ENCODE measurements at places on chromosomes 16 and 17.

DNA sequence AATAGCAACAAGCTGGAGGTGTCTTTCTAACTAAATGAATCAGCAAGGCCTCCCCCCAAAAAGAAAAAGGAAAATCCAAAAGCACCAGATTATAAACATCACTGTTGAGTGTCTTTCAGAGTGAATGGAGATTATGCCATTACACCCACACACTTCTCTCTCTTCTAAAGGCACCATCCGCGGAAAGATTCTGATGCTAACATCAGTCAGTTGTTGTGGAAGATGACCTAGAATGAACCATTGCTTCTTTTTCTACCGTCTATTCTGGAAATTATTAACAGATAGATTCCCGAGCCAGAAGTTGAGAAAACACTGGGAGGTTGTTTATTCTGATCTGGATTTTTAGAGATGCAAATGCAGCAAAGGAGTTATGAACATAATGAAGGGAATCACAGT is 60.9 kb upstream of the FAM20A start:
- no peak for DNase-seq

DNA sequence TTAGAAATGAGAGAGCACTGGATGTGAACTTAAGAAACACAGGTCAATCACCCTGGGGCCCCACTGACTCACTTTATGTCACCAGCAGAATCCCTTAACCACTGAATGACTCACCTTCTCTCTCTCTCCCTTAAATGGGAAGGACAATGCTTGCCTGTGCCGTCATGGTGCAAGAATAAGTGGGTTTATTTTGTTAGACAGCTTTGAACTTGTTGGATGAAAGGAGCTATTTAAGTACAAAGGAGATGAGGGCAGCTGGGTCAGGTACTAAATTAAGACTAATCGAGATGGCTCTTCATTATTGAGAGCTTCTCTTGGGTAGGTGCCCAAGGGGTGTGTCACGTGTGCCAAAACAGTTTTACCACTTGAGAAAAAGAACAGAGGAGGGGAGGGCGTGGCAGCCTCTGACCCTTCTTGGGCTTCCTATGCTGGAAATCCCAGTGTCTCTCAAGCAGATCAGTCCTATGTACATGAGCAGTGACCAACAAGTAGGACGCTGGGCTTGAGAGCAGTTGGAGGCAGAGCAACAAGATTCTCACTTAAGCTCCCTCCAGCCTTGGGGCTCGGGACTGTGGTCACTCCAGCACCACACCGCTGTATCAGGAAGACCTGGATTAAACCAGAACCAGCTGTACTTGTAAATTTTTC is 6.7 kb upstream of the KRT31 start:
- peak; percentile 66 for DNase-seq

DNA sequence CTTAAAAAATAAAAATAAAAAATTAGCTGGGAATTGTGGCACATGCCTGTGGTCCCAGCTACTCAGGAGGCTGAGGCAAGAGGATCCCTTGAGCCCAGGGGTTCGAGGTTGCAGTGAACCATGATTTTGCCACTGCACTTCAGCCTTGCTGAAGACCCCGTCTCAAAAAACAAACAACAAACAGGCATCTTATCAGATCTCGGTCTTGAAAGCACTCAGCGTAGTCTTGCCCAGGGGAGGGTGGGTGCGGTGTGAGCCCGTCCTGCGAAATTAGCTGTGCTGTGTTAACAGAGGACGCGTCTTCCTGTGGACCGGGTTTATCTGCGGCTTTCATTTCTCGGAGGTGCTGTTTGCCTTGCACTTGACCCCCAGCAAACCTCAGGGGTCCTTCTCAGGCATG is 5.4 kb downstream of the GAA start:
- DNase-seq: no peak

- DNase-seq: no peak
These were observed 106.5 kb upstream of the METRNL start for GRCh38 chr17:82972836-82973372.

- no peak for DNase-seq
These were observed 5.7 kb upstream of the METTL9 start for GRCh38 chr16:21593530-21594289.

- no peak for DNase-seq
These were observed 331.1 kb downstream of the C16orf95 start for GRCh38 chr16:86986136-86986535.

DNA sequence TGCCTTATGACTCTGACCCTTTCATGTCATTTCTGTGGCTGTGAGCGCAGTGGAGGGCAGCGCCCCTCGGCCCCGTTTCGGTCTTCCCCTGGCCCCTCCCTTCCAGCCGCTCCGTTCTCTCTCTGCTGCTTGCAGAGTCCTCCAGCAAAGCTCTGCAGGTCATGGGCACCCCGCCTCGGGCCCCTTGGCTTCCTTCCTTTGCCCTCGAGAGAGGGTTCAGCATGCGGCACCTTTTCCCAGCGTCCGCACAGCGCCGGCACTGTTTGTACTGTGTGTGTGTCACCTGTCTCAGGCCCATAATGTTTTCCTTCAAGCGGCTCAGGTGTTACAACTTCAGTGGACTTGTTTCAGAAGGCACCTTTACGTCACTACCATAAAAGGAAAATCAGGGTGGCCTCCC is 98.5 kb downstream of the RAP1GAP2 start:
- no peak for DNase-seq

DNA sequence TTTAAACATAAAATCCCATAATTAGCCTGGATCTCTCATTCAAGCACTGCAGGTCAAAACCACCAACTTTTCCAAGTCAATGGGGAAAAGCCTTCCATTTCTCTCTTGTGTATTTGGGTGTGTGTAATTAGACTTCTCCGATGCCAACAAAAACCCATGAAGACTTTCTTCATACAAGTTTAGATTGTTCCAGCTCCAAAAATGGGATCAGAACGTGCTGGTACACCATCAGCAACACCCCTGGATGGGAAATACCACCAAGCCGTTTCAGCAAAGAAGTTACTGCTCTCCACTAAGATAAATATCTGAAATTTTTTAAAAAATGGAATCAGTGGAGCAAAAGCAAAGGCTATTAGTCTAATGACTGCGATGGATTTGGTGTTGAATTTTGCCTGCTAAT is 837.3 kb upstream of the SOX9 start:
- DNase-seq: no peak

- peak; percentile 43 for DNase-seq
These were observed 8.9 kb downstream of the RHBDF2 start for GRCh38 chr17:76492123-76492988.

DNA sequence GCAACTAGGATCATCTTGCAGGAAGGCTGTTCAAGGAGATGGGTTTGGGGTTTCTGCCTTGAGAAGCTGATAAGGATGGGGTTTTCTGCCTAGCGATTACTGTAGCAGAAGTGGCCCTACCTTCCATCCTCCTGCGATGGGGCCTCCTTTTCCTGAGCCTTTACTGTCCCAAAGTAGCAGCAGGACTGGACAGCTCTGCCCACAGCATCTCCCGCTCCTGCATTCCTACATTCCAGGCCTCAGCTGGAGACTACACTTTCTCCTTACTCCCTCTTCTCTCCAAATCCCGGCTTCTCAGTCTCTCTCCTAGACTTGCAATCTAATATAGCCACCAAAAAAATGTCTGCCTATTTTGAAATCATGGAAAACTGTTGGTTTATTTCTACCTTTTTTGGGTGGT is 355.4 kb downstream of the CA10 start:
- DNase-seq: no peak

DNA sequence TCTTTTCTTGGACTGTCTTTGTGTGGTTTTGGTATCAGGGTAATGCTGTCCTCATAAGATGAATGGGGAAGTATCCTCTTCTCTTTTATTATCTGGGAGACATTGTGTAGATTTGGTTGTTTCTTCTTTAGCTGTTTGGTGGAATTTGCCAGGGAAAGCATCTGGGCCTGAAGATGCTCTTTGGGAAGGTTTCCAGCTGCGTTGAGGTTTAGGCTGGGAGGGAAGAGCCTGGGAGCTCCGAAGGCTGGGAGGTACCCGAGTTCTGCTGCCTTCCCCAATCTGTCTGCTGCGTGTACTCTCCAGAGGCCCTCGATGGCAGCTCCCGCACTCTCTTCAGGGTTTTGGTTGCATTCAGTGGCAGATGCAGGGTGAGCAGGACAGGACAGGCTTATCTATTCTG is 25.6 kb upstream of the CRISPLD2 start:
- peak; percentile 25 for DNase-seq

DNA sequence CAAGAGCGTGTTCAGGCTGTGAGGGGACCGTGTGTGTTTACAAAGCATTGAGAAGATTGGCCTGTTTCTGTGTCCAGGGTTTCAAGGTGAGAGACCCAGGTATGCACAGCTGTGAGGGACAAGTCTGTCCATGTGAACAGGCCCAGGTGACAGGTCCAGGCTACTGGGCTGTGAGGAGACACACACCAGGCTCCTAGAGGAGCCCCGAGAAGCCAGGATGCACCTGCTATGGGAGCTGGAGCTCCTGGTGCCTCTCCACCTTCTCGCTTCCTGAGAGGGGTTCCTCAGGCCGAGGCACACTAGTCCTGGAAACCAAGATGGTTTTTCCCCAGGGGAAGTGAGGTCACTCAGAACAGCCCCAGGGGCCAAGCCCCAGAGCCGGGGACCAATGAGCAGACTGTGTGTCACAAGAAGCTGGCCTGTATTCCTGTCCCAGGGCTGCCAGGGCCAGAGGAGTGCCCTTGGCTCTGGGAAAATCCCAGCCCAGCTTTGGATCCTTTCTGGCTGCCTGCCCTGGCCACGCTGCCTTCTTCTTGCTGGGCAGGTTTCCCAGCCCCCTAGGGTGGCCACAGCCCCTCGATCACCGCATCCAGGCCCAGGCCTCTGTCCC is 153.4 kb upstream of the PLCG2 start:
- peak; percentile 87 for DNase-seq

DNA sequence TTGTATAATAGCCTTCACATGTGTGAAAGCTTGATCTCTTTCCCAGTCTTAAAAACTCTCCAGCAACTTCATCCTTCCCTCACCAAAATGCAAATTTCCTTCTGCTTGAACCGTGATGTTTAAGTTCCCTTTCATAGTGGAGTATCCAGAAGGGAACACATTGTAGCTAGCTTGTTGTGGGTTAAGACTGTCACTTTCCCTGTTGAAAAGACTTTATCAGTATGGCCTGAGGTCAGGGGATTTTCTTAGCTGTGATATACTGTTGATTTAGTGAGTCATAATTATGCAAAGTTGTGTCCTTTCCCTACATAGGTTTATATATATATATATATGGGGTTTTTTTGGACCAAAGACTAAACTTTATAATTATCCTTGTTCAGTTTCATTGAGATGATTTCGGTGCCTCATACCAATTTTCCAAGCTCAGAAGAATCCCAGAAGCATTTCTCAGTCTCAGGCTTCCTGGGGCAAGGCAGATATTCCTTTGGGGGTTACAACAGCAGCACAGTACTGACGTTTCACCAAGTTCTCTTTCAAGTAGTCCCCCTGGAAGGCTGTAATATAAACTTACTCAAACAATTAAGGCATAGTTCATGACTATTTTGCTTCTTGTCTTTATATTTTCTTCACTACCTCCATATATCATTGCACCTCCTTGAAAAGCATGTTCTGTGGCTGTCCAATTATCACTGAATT is 35.7 kb downstream of the ESRP2 start:
- DNase-seq: no peak

DNA sequence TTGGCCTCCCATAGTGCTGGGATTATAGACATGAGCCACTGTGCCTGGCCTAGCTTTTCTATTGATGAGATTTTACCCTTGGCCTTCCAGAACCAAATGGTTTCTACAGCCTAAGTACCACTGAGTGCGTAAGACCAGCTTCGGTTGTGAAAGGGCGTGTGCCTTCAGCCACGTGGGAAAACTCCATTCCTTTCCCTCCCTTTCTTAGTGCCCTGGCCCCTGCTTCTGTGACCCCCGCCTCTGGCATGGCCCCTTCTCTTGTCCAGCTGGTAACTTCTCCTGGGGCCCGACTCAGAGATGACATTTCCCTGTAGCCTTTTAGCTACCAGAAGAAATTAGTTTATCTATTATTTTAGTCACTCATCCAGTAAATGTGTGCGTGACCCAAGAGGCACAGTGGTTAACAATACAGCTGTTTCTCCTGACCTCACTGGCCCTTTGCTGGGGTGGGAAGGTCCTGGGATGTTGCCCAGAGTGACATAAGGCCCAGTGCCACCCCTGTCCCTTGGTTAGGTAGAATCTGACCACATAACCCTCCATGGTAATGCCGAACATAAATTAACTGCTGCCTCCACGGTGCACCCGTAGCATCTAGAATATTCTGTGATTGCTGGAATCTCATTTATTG is 97.3 kb downstream of the PLCG2 start:
- no peak for DNase-seq

DNA sequence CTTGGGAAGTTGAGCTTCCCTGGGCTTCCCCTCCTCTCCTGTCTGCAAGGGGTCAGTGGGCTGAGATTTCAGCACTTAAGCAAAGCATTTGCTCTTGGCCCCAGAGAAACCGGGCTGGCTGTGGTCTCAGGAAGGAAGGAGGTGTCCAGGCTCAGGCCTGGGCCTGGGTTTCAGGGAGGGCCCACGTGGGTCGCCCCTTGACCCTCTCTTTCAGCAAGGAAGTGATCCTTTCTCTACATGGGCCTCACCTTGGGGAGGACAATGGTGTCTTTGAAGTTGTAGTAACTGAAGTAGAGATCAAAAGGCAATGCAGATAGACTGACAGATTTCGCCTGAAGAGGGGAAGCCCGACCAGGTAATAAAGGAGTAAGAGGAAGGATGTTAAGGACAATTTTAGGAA is 2.7 kb downstream of the NOD2 start:
- DNase-seq: peak; percentile 53

- no peak for DNase-seq
These were observed 204.8 kb downstream of the HAPSTR1 start for GRCh38 chr16:9296271-9296590.

- DNase-seq: no peak
These were observed 66.0 kb downstream of the GNAO1 start for GRCh38 chr16:56257239-56257638.

GRCh38 chr17:55384643-55385232 is 36.9 kb downstream of the MMD start:
- no peak for DNase-seq

DNA sequence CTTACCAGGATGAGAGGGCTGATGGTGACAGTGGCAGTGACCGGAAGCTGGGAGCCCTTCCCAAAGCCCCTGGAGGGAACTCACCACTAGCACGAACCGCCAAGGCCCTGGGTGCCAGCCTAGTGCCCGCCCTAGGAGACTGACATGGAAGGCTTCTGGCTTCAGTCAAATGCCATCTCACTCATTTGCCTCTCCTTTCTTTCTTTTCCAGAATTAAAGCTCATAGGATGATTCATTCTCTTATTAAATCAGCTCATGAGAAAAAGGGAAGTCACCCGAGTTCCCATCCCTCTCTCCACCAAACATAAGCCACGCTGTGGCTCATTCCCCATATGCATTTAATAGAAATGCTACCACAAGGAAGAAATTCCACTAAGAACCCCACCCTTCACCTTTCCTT is 12.1 kb downstream of the CUEDC1 start:
- DNase-seq: peak; percentile 80

DNA sequence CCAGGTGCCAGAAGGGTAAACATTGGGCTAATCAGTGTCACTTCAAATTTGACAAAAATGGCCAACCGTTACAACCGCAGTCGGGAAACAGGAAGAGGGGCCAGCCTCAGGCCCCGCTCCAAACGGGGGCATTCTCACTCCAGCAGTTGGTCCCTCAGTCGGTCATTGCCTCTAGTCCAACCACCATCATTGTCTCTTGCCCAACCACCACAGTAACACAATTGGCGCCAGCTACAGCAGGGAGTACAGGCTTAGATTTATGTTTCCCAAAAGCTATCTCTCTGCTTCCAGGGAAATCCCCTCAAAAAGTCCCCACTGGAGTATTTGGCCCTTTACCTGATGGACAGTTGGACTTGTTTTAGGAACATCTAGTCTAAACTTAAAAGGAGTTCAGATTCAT is 20.3 kb downstream of the ALOX15B start:
- DNase-seq: peak; percentile 21

- DNase-seq: no peak
These were observed 2.4 kb downstream of the ZNF598 start for GRCh38 chr16:2007081-2007836.
